ENCODE measurements at places on chromosomes 5 and 9.

DNA sequence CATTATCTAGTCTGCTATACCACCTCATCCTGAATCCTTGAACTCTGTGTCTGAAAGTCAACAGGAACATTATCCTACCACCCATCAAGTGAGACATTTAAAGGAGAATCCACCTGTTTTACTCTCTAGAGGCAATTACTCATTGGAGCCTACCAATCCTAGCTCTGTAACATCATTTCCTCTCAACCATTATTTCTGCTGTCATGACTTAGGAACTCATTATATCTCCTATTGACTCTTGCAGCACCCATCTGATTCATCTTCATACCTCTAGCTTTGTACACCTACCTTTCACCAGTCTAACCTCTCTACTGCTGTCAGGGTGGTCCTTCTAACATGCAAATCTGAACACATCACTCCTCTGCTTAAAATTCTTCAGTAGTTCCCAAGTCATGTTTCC is 481.5 kb downstream of the NFIB start:
- DNase-seq = no peak

DNA sequence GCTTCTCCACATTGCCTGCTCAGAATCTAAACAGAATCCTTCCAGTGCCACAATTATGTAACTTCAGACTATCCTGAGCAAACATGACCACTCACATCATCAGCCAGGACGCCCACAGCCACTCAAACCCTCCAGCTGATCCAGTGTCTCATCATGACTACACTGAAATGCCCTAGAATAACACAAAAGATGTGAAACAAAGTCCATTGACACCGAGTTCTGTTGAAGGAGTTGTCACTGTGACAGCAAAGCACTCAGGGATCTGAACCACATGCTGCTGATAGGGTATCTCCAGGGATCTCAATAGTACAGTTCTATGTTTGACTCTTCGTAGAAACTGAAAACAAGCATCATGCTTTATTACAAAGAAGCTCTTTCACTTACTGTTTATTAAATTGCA is 150.2 kb downstream of the GABBR2 start:
- no peak for DNase-seq

DNA sequence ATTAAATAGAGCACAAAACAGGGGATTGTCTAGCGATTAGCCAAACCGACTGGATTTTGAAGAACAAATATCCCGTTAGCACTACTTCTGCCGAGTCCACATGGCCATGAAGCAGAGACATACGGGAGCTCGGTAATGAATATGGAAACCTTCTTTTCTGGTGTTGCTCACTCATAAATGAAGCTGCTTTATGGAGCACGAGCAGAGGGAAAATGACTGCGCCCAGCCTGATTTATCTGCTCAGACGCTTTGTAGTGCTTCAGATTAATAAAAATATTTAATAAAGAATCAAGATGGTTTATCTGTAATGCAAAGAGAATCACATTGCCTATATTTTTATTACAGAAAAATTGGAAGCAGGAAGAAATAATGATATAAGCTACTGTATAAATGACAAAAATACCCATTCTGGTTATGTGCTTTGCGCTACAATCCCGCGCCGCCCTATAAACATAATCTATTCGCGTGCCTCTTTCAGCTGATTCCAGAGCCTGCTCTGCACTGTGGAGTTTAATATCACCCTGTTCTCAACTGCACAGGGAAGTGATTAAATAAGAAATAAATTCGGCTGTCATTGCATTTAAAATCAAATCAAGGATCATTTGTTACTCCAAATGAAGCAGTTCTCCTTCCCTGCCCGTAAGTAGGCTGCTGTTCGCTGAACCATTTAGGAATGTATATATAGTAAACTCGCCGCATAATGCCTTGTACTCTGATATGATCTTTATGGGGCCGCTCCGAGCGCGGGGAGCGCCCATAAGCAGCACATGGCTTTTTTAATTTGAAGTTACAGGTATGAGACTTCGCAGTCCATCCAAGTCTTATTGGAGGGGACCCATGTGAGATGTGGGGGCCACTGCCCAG is 22.3 kb upstream of the UBAC1 start:
- DNase-seq = no peak

GRCh38 chr5:133950821-133951612 is 17.4 kb downstream of the C5orf15 start:
- DNase-seq = no peak

GRCh38 chr5:122385808-122386207 is 73.8 kb downstream of the SNCAIP start:
- no peak for DNase-seq

- DNase-seq = no peak
These were observed 40.4 kb downstream of the FER start for GRCh38 chr5:108788142-108788541.

DNA sequence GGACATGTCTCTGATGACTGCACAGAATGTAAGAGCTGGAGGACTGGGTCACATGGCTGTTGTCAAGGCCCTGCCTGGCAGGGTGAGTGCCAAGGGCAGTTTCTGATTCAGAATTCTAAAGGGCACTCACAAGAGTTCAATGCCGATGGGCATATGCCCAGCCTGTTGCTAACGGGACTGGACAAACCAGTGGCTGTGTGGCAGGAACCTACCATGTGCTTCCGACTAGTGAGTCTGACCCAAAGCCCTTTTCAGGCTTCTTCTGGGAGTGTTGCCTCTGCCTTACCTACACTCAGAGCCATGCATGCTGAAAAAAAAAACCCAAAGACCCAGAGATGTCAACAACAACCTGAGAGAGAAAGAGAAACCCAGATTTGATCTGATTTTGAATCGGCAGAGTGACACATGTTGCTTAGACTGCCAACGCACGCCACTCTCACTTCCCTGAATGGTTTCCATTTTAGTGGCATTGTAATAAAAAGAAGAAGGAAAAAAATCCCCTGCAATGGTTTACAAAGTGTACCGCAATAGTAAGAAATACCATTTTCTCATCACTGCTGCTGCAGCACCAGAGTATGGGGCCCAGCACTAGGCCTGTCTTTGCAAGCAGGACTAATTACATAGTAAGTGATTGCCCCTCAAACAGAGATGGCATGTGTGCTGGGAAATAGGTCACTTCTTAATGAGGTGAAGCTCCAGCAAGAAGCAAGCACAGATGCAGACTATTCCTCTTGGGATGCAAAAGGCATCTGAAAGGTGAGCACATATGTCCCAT is 194.3 kb downstream of the PALM2AKAP2 start:
- no peak for DNase-seq

DNA sequence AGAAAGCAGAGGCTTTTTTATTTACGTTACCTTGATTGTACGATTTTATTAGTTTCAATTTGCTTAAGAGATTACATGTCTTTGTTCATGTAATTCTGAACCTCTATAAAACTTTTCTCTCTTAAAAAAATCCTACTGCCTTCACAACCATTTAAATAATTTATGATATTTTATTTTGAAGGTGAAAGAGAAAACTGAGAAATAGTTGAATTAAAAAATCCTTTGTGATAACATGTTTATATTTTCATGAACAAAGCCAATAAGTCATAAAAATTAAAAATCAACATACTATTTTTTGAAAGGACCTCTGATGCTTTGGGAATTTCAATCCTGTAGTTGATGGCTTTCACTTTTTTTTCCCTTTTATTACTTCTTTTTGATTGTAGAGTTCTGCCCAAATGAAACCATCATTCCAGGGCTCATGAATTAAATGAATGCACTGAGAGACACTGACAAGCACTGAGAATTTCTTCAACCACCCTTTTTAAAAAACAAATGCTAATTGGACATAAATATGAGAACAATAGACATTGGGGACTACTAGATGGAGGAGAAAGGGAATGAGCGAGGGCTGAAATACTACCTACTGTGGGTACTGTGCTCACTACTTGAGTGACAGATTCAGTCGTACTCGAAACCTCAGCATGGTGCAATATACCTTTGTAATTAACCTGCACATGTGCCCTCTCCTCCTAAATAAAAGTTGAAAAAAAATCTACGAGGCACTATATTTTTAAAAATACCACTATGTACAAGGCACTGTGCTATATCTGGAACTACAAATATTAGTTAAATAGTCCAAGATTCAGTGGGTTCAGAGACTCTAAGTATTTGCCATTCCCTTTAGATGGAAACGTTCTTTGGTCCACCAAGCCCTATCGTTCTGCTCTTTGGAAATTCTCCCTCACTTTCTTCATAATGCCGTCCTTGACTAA is 5.9 kb downstream of the CDKN2A start:
- DNase-seq = no peak

- DNase-seq = no peak
These were observed 1302.7 kb upstream of the DMAC1 start for GRCh38 chr9:9102295-9102694.

- peak; percentile 96 for DNase-seq
These were observed 44.4 kb upstream of the ANKDD1B start for GRCh38 chr5:75566710-75567309.

GRCh38 chr5:56345352-56345751 is 112.2 kb upstream of the ANKRD55 start:
- DNase-seq = no peak

DNA sequence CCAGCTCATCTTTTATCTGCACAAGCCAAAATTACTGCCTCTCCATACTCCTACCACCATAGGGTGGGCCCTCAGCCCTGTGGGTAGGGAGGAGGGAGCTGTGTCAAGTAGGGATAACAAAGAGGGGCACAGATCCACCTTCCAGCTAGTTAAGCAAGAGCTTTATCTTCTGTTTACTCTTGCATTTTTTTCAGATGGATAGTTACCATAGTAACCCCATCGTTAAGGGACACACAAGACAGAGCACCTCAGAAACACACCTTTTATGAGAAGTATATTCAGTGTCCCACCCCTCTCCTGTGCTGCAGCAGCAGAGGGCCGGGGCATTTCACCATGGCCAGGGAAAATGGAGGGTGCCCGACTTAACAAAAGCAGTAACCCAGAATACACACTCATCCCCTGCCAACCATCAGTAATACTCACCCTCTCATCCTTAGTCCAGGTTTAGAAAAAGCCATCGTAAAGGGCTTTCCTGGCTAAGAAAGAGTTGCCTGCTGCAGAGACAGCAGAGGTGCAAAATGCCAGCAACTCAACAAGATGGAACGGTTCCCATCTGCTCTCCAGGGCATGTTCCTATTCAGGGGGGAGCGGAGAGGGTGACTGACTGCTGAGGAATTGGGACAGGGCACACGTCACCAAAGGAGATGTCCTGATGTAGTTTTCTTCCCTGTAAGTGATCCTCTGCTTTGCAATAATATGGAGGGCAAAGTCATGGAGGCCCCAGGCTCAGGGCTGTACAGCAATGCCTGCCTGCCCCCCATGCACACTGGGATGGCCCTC is 25.1 kb downstream of the MACROH2A1 start:
- no peak for DNase-seq

DNA sequence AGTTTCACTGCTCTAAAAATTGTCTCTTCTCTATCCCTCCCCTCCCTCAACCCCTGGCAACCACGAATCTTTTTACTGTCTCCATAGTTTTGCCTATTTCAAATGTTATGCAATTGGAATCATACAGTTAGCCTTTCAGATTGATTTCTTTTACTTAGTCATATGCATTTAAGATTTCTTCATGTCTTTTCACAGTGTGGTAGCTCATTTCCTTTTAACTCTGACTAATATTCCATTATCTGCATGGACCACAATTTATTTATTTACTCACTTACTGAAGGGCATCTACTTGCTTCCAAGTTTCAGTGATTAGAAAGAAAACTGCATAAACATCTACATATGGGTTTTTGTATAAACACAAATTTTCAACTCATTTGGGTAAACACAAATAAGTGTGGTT is 372.3 kb downstream of the CDH18 start:
- DNase-seq = no peak

DNA sequence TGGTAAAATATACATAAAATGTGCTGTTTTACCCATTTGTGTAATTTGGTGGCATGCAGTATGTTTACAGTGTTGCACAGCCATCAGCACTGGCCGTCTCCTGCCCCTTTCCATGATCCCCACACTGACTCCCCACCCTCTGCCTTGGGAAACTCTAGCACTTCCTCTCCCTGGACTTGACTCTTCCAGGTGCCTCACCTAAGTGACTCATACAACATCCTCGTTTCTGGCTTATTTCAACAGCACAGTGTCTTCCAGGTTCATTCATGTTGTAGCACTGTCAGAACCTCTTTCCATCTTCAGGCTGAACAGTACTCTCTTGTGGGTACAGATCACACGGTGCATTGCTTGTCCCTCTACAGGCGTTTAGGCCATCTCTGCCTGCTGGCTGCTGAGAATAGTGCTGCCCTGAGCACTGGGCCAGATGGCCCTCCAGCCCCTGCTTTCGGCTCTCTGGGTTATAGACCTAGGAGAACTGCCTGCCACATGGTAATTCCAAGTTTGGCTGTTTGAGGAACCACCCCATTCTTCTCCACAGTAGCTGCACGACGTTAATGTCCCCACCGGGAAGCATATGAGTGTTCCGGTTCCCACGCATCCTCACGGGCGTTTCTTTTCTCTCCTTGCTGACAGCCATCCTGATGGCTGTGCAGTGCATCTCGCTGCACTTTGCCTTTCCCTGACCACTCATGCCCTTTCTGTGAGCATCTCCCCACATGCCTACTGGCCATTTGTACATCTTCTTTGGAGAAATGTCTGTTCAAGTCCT is 211.8 kb downstream of the FANCC start:
- no peak for DNase-seq

GRCh38 chr9:128310461-128310860 is 11.8 kb downstream of the TRUB2 start:
- no peak for DNase-seq

GRCh38 chr9:78821126-78821822 is 524.3 kb downstream of the PSAT1 start:
- DNase-seq = peak; percentile 70

DNA sequence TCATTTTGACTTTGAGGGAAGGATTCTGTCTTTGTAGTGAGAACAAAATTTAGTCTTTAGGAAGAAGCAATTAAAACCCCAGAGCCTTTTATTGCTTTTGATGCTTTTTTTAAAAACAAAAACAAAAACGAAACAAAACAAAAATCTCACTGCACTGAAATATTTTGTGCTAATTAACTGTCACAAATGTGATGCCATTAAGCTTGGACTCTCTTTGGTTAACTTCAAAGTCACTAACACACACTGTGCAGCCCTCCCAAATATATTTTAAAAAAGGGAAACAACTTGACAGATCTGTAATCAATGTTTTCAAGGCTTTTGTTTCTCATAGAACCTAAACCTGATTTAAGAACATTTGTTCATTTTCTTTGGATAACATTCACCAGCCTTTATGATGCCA is 290.7 kb downstream of the MAST4 start:
- DNase-seq = no peak

- no peak for DNase-seq
These were observed 104.3 kb downstream of the CEMIP2 start for GRCh38 chr9:71663931-71664459.

DNA sequence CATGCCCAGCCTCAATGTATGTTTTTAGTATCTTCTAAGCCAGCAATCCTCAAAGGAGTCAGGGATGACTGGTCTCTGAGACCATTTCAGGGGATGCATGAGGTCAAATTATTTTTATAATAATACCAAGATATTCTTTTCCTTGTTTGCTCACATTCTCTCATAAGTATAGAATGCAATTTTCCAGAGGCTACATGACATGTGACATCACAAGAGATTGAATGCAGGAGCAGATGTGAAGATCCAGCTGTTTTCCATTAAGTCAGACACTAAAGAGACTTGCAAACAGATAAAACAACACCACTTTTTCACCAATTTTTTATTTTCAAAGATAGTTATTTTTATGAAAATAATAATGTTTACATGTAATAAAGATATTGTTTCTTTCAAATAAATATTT is 22.0 kb upstream of the FREM1 start:
- no peak for DNase-seq

Measured in dermis blood vessel endothelial cell (primary cell).